ENCODE measurements at places on chromosomes 11 and 22. TPM values are rescaled to one million over a fixed set of nuclear protein-coding genes. Genes with fewer than 3 reads are reported as not detected.

- DNase-seq = no peak
These were observed 1.2 kb upstream of the NUDT8 start for GRCh38 chr11:67630943-67631331.

- no peak for DNase-seq
These were observed 395.0 kb upstream of the CCDC90B start for GRCh38 chr11:83681031-83681781.

GRCh38 chr11:67317888-67318555, 14.7 kb downstream of the SSH3 start:
- no peak for DNase-seq

The DGCR6 gene
- total RNA-seq = 18.3 TPM

Data from spinal cord (tissue), 10 donors.